HAP-1 (cell line): ENCODE measurements at places on chromosomes 3 and 15.
A peak's percentile ranks its signal among the peaks of the same experiment; 100 is the strongest.

GRCh38 chr3:18656410-18656809, 231.3 kb upstream of the SATB1 start:
- no peak for DNase-seq

- DNase-seq: no peak
These were observed 184.8 kb downstream of the SHQ1 start for GRCh38 chr3:72663429-72663828.

DNA sequence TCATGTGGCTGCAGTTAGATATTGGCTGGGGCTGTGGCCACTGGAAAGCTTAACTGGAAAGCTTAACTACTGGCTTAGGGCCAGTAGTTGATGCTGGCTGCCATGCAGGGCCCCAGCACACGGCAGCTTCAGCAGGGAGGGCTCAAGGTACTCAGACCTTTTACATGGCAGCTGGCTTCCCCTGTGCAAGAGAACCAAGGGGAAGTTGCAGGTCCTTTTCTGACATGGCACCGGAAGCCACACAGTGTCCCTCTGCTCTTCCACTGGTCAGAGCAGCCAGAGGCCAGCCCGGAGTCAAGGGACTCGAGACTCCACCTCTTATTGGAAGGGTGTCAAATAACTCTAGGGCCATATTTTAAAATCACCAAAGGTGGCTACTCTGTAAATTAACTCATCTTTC, 24.5 kb downstream of the CCR9 start:
- no peak for DNase-seq

GRCh38 chr3:171865191-171865865, 22.2 kb downstream of the TMEM212 start:
- DNase-seq: no peak

- no peak for DNase-seq
These were observed 10.1 kb downstream of the COL8A1 start for GRCh38 chr3:99648516-99648915.

GRCh38 chr3:170352936-170353335, 4.6 kb upstream of the SKIL start:
- DNase-seq: no peak

- DNase-seq: no peak
These were observed 60.4 kb upstream of the LMOD3 start for GRCh38 chr3:69182588-69183316.

GRCh38 chr3:53815651-53816050, 30.6 kb downstream of the CHDH start:
- DNase-seq: no peak

- no peak for DNase-seq
These were observed 134.3 kb upstream of the LRRN1 start for GRCh38 chr3:3664935-3665334.

DNA sequence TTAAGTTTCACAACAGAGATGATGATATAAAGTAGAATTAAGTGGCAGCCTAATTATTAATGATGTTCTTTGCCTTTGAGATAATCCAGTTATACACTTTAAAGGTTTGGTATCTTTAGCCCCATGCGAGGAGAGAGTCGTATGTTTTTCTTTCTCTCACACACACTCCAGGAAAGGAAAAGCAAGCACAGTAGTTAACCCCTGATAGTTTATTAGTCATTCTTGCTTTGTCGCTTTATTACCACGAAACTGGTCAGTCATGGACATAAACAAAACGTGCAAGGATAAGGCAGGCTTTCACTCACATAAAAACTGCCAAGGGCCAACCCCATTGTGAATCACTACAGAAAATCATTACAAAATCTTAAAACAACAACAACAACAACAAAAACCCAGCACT, 866.9 kb downstream of the FHIT start:
- DNase-seq: no peak

- peak; percentile 47 for DNase-seq
These were observed 13.9 kb downstream of the PLXND1 start for GRCh38 chr3:129592381-129593131.

- DNase-seq: no peak
These were observed 46.4 kb downstream of the GATM start for GRCh38 chr15:45331972-45332371.

GRCh38 chr3:30505866-30506520, 100.4 kb upstream of the TGFBR2 start:
- no peak for DNase-seq

- DNase-seq: peak; percentile 66
These were observed 19.0 kb downstream of the PDHB start for GRCh38 chr3:58414538-58415197.

- DNase-seq: no peak
These were observed 26.1 kb upstream of the NTRK3 start for GRCh38 chr15:88282614-88283013.

- DNase-seq: no peak
These were observed 4.5 kb downstream of the ANP32A start for GRCh38 chr15:68816158-68816557.

GRCh38 chr15:31457631-31458526, 131.2 kb downstream of the KLF13 start:
- no peak for DNase-seq

GRCh38 chr3:185153171-185153771, 411 bp upstream of the C3orf70 start:
- DNase-seq: no peak

GRCh38 chr3:184223946-184224345, 5.4 kb upstream of the VWA5B2 start:
- no peak for DNase-seq

GRCh38 chr15:65081758-65082157, 5.2 kb downstream of the KBTBD13 start:
- no peak for DNase-seq

DNA sequence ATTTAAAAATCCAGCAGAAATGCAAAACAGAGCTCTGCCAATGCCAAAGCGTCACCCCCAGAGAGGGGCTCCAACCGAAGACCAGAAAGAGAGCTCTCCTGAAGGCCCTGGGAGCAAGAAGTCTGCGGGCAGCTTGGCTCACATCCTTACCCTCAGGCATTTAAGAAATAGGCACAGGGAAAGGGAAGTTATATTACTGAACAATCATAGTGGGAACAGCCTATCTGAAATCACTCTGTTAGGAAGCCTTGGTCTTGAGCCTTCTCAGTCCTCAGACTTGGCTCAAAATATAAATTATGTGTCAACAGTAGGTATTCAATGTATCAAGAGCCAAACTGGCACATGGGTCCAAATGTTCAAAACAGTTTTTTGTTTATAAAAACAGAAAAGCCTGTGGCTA, 10.3 kb upstream of the PPARG start:
- no peak for DNase-seq

DNA sequence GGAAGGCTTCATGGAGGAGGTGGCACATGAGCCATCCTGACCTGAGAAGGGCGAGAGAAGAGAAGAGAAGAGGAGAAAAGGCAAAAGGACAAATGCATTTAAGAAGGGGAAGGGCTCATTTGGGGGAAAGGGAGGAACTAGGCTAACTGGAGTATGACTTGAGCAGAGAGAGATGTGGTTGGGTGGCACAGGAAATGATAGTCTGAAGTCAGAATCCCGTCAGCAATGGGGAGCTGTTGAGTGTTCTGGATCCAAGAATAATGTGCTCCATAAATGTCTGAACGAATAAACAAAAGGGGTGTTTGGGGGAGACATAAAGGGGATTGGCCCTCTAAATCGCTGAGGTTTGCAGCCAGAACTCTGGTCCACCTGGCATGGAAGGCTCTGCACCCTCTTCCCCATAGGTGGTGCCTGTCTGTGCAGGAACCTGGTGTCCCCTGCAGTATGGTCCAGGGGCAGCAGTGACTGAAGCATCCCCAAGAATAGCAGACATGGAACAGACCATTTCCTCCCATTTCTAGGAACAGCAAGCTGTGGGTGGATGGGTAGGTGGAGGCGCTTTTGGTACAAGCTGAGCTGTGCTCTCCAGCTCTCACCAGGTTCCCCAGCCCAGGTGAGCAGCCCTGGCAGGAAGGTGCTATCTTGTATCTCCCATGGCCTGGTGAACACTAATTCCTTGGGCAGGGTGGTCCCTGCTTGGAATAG, 15.2 kb downstream of the CORO2B start:
- no peak for DNase-seq

DNA sequence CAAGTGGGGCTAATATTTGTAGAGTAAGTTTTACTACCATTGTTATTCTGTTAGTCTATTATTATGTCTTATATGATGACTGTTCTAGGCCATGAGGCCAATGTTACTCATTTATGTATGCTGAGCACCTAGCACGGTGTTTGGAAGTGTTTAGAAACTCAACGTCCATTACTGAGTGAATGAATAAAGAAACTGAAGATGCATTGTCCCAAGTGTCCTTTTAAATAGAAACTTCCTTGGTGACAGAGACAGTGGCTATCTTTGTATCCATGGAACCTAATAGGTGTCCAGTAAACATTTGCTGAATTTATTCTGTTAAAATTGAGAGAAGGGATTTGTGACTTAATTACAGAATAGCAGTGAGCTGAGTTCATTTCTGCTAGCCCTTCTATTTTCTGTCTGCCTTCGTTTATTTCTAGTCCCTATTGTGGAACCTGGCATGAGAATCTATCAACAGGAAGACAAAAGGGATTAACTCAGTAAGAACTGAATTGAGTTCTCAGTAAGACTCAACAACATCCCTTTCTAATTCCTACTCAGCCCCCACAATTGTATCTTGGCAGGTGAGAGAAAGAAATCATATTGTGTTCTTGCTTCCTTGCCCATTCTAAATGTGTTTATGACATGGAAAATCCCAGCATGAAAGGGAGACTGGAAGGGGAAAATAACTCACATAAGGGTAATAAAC, 246.6 kb upstream of the LRRC3B start:
- DNase-seq: no peak

DNA sequence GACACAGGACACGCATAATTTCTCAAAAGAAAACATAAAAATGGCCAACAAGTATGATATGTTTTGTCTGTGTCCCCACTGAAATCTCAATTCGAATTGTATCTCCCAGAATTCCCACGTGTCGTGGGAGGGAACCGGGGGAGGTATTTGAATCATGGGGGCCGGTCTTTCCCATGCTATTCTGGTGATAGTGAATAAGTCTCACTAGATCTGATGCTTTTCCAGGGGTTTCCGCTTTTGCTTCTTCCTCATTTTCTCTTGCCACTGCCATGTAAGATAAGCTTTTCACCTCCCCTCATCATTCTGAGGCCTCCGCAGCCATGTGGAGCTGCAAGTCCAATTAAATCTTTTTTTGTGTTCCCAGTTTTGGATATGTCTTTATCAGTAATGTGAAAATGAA, 12.1 kb upstream of the POU1F1 start:
- DNase-seq: no peak

DNA sequence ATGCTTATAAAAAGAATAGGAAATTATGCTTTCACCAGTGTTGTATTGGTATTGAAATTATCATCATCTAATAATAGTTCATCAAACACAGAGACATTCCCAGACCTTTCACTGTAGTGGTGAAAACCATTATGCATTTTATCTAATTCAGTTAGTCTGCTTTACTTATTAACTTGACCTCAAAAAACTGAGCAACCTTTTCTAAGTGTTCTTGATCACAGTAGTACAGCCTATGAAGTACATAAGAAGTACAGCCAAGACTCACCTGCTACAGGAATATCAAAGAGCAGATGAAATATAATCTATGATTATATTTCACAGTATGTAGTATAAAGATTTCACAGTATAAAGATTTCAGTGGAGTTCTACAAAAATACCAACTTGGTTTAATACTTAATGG, 75.2 kb downstream of the FILIP1L start:
- DNase-seq: no peak

GRCh38 chr15:58486564-58486963, 54.8 kb downstream of the LIPC start:
- DNase-seq: no peak

- DNase-seq: no peak
These were observed 47.6 kb downstream of the TIPARP start for GRCh38 chr3:156721687-156722618.

- no peak for DNase-seq
These were observed 89.4 kb downstream of the FOXB1 start for GRCh38 chr15:60093273-60094067.

DNA sequence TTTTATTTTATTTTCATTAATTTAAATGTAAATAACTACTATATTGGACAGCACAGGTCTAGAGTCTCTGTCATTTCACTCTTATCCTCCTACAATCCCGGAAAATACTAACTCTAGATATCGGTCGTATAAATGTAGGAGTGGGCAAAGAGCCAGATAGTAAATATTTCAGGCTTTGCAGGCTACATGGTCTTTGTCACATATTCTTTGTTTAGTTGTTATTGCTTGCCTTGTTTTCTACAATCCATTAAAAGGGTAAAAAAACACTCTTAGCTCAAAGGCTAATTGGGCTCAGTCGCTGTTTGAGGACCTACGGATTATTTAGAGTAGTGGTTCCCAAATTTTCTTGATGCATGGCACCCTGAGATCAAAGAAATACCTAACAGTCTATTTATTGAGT, 1.7 kb downstream of the KNL1 start:
- no peak for DNase-seq

GRCh38 chr15:66359740-66360139, 3.3 kb upstream of the TIPIN start:
- DNase-seq: no peak

- no peak for DNase-seq
These were observed 16.6 kb downstream of the CSRNP1 start for GRCh38 chr3:39136533-39137434.

DNA sequence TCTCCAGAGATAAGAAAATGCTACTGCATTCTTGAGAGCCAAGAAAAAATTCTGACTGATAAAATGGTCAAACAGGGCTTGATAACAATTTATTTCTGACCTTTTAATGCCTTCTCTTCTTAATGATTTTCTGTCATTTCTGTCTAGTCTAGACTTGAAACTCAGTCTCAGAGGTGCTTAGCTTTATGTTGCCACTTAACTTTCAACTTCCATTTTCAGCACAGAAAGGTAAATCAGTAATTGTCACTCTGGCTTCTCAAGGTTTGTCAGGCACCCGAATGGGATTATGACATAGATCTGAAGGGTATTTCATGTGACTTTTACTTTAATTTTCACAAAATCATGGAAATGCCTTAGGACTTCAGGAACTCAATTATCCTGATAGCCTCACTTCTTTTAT, 155.4 kb upstream of the GBE1 start:
- no peak for DNase-seq

GRCh38 chr15:39657668-39658067, 76.8 kb downstream of the THBS1 start:
- no peak for DNase-seq
